Ascending aorta (tissue), 2 donors: ENCODE measurements at places on chromosomes 7 and 10.

GRCh38 chr7:107394276-107394675 is 75.6 kb upstream of the GPR22 start:
- no peak for DNase-seq

DNA sequence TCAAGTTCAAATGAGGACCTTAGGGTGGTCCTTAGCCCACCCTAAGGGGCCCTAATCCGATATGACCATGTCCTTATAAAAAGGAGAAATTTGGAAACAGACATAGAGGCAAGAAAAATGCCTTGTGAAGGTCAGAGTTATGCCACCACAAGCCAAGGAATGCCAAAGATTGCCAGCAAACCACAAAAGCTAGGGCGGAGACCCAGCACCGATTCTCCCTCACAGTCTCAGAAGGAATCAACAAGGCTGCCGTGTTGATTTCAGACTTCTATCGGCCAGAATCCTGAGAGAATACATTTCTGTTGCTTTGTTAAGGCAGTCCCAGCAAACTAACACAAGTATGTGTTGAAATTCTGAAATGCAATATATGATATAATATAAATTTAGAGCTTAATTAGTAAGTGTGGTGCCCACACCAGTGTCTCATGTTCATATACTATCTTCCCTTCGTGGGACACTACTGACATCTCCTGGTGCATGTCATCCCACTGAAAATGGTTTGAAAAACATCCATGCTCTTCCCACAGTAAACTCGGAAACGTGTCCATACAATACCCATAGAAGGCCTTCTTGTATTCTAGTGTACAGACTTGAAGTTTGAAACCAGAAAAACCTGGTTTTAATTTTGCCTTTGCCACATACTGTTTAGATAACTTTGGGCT is 349.0 kb downstream of the TNS3 start:
- no peak for DNase-seq

GRCh38 chr7:132518102-132518838 is 58.0 kb downstream of the PLXNA4 start:
- DNase-seq = no peak

DNA sequence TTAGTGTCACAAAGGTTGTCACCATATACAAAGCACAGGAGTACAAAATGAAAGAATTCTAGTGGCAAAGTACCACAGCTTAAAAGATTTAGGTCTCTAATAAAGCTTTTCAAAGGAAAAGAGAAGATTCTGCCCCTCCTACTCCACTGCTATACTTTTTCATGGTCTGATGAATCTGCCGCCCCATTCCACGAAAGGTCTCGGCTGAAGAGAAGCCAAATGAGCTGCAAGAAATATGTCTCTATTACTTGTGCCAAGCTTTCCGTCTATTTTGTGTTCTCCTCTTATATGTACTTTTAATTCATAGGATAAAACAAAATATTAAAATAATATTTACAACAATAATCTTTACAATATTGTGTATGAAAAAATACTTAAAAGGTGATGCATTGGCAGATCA is 222.6 kb downstream of the ANK3 start:
- no peak for DNase-seq

- DNase-seq = no peak
Measured at GRCh38 chr7:38187794-38188440, 9.9 kb downstream of the STARD3NL start.

- no peak for DNase-seq
Measured at GRCh38 chr7:99672573-99672972, 7.2 kb downstream of the CYP3A5 start.

DNA sequence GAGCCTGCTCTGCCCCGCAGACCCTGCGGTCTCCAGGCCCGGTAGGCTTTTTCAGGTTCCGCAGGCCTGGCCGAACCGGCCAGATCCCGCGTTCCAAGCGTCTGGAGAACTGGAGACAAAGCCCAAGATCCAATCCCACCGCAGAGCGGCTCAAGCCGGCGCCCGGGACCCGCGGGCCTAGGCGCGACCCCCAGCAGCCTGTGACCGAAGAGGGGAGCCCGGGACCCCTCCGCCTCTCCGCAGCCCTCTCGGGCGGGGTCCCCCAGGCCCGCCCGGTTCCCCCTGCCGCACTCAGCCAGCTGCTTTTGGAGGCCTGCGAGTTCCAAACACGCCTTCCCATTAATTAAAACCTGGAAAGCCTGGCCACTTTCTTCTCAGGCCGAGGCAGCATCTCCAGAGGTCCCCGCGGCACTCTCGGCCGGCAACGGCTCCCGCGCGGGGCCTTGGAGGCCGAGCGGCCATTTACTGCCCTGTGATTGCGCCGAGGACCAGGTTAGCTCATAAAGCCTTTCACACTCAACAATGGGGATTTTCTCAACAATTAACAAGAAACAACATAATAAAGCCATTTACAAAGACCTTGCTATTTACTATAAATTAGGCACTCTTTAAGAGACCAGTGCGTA is 16.7 kb downstream of the SKIDA1 start:
- DNase-seq = no peak

DNA sequence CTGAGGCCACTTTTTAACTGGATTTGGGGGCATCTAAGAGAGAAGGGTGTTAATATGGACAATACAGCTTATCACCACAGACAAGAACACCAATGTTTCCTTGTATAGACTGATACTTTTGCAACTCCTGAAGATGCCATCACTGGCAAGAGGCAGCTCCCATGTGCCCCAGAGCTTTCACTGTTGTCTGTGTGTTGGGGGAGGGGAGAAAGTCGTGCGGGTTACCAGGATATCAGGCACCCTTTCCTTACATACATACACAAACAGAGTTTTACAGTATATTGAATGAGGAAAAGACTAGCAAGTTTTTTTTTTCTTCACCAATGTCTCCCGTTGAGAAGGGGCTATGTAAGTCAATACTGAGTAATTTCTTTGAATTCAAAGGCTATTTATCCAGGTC is 4.1 kb upstream of the DLX6 start:
- DNase-seq = no peak

DNA sequence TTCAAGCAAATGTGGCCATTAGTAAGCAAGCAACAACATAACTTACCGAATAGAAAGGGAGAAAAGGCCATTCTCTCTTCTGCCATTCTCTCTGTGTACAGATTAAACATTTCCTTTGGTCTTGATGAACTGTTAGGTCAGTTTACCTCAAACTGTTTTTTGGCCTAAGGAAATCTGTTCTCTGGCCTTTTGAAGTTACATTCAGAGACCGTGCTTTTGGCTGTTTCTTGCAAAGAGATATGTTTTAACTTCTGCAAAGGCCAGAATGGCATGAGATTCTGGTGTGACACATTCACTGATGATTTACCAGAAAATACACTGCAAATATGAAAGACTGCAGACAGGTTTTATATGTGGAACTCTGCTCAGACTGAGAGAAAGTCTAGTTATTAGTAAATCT is 22.2 kb downstream of the AHR start:
- DNase-seq = no peak

GRCh38 chr7:24052572-24053260 is 231.3 kb upstream of the NPY start:
- no peak for DNase-seq

DNA sequence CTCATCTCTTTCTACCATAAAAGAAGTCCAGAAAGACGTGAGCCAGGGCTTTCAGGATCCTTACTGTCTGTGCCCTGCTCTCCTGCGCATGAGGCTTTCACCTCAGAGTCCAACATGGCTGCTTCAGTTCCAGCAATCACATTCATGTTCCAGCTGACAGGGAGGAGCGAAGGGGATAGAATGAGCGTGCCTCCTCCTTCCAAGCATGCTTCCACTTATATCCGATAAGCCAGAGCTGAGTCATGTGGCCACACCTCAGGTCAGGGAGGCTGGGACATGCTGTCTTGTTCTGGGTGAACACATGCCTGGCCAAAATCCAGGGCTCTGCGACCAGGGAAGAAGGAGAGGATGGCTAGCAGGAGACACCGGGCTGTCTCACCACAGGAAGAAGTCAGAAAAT is 248.2 kb downstream of the SKAP2 start:
- DNase-seq = no peak

DNA sequence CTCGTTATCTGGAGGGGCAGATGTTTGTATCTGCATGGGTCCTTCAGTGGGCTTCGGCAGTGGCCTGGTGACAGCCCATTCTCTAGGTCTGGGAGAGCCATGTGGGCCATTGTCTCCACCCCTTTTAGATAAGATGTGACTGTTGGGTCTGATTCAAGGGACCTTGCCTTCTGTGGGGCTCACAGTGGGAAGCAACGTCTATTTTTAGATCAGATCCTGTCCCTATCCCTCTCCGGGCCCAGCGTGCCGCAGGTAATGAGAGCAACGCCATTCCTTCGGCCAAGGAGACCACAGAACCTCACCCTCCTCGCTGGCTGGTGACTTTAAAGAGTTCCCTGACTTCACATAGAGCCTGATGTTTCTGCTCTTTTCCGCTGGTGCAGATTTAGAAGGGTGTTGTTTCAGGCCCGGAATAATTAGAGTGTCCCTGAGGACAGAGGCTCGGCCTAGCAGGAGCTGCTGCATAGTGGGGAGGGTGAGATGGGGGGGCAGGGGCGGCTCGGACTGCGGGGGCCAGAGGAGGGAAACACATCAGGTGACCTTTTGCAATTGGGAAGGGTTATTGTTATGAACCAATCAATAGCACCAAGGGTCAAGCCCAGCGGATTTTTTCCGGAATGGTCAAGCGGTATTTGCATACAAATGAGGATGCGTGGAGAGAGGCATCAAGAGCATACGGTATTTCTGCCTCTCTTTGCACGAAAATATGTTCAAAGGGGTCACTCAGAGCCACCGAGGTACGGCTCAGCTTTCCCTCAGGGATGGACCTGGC is 503.0 kb upstream of the FOXK1 start:
- DNase-seq = no peak

DNA sequence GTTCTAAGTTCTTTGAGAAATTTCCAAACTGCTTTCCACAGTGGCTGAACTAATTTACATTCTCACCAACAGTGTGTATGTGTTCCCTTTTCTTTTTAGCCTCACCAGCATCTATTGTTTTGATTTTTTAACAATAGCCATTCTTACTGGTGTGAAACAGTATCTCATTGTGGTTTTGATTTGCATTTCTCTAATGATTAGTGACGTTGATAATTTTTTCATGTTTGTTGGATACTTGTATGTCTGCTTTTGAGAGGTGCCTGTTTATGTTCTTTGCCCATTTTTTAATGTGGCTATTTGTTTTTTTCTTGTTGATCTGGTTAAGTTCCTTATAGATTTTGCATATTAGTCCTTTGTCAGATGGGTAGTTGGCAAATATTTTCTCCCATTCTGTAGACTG is 191.4 kb downstream of the AGMO start:
- DNase-seq = no peak

- no peak for DNase-seq
Measured at GRCh38 chr7:99078416-99078815, 65.5 kb downstream of the SMURF1 start.

GRCh38 chr7:114986190-114987180 is 64.6 kb downstream of the MDFIC start:
- DNase-seq = no peak

DNA sequence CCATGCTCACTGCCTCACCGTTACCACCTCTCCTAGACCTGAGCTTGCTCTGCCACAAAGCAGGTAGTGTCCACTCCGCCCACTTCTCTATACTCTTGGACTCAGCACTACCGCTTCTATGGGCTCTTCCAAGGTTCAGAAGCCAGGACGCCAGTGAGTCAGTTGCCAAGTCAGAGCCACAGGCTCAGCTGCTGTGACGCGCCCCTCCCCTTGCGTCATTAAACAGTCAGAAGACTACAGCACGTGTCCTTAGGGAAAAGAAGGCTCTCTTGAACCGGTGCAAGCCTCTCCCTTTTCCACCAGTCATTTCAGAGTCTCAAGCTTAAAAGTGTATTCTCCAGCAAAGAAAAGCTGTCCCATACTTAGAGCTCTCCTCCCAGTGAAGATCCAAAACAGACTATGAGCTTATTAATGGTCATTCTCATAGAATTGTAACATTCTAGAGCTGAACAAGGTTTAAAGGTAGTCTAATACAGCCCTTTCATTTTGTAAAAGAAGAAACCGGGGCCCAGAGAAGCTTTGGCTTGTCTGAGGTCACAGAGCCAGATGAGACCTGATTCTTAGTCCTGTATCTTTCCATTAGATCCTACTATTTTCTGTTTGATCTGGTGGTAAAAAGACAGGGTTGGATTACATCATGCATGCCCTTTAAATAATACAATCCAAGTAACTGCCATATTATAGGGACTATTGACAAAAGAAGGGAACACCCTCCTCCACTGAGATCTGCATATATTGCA is 40.9 kb upstream of the MET start:
- peak; percentile 33 for DNase-seq

- no peak for DNase-seq
Measured at GRCh38 chr10:118638680-118639079, 43.2 kb upstream of the PRLHR start.

DNA sequence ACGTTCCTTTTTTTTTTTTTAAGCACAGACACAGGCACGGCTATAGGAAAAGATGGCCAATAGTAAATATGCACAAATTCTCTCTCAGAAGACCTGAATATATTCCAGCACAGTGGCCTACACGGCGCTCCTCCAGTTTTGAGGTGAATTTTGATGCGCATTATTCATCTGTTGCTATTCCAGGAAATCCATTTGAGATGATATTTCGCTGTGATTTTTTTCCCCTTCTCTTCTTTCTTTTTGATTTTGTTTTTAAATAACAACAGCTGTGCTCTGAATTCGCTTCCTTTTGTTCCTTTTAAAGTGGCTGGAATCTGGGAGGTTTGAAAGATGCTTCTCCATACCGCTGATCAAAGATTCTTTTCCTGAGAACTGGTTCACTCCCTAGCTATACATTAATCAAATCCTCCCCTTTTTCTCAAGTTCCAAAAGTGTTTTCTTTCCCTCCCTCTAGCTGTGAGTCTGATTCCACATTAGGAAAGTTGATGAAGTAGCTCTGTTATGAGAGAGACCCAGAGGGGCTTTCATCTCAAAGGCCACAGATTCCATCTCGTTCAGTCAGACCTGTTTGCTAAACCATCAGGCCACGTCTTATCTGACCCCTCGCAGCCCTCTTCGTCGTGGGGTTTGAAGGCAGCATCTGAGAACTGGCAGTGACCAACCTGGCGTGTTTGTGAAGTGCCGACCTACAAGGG is 602.7 kb upstream of the NRP1 start:
- no peak for DNase-seq

GRCh38 chr10:59397961-59398360 is 35.6 kb upstream of the FAM13C start:
- no peak for DNase-seq

DNA sequence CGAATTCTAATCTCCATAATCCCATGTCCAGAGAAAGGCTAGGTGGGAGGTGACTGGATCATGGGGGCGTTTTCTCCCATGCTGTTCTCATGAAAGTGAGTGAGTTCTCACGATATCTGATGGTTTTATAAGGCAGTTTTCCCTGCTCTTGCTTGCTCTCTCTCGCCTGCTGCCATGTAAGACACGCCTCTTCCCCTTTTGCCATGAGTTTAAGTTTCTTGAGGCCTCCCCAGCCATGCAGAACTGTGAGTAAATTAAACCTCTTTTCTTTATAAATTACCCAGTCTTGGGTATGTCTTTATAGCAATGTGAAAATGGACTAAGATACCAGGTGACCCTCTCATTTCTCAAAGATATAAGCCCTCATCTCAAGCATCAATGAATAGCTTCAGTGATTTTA is 1.1 kb upstream of the ACTA2 start:
- no peak for DNase-seq

GRCh38 chr7:3861386-3861785 is 560.3 kb downstream of the SDK1 start:
- no peak for DNase-seq
